ENCODE measurements at places on chromosomes 12 and 14.

GRCh38 chr14:64281805-64282204, 12.4 kb downstream of the ESR2 start:
- DNase-seq: no peak

DNA sequence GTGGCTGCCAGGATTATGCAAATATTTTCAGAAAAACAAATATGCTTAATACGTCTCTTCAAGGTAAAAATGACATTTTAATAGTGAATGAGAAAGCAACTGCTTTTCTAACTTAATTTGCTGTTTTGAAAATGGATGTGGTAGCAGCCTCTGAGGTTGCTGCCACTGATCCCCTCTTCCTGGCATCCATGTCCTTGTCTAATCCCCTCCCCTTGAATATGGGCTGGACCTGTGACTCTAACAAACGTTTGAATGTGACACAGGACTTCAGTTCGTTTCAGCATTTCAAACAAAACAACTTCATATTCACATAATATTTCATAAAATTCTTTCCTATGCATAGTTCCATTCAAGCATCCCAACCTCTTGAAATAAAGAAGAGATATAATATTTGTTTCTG, 64.2 kb upstream of the SLC38A2 start:
- no peak for DNase-seq

- DNase-seq: no peak
Measured at GRCh38 chr12:110616471-110617115, 2.7 kb downstream of the TCTN1 start.

GRCh38 chr14:58647777-58648176, 10.0 kb downstream of the DACT1 start:
- DNase-seq: no peak

DNA sequence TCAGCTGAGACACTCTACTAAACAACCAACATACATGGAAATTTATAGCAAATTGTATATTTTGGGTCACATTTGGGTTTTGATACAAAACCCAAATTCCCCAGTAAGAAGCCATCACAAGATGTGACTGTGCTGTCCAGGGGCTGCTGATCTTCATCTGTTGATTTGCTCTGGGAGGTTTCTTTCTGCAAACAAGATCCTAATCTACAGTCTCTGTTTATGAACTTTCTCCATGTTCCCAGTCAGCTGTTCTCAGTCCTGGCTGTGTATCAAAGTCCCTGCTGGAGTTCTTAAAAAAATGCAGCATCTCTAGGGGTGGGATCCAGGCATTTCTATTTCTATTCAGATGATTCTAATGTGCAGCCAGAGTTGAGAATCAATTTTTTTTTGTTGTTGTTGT, 85.1 kb downstream of the ATP23 start:
- no peak for DNase-seq

DNA sequence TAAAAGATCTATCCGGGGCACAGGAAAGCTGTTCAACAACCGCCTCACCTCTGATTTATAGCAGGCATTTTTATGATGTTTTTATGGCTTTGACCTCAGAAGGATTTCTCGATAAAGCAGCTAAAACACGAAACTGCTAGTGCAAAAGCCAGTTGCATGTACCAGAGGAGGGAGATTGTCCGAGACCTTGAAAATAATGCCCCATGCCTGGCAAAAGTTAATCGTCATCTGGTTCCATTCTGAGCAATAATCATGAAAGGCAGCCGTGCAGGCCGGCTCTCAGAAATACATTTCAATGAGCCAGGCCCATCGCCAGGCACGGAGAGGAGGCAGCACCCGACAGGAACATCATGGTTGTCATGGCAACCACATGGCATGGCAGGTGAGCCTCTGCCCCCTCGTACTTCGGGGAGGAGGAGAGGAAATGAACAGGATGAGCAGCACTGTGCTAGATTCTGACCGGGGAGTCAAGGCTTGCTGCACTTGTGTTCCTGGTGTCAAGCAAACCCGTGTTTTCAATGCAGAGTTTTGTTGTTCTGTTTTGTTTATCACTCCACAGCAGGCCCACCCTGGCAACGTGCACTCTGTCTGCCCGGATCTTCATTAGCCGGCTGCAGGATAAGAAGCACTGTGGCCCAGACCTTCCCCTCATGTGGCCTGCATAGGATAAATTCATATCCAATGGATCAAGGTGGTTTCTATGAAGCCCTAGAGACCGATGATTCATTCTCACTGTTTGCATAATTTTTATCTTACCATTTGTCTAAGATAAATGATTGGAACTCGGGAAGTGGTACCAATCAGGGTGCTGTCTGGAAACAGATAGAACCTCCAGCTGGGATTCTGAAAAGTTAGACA, 160.2 kb downstream of the RIMBP2 start:
- no peak for DNase-seq

GRCh38 chr14:54127526-54127925, 170.9 kb upstream of the BMP4 start:
- DNase-seq: no peak

DNA sequence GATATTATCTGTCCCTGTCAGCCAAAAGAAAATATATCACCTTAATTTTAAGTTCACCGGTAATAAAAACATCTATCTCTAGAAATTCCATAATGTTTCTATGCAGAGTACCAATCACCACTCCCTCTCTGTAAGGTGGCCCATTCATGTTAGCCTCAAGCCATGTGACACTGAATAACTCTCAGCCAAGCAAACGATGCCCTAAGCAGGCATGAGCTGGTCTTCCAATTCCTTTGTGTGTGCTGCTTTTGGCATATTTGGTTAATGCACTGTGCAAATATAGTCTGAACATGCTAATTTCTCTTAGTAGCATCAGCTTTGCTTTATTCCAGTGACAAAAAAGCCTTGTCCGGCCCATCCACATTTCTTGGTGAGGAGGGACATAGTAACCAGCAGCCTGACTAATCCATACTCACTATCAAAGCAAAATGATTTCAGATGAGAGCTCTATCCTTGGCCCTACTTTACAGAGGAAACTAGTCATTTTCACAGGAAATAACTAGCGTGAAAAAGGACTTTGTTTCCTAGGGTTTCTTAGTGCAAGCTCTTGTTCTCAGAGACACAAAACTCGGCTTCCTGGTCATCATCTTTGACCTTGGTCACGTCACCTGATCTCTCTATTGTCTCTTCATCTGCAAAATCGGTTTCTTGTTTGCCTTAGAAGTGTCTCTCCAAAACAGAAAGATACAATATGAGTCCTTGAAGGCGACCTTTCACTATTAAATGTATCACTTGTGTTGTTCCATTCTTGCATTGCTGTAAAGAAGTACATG, 59.2 kb upstream of the RTRAF start:
- no peak for DNase-seq

GRCh38 chr14:33986804-33987203, 35.9 kb upstream of the EGLN3 start:
- DNase-seq: no peak

DNA sequence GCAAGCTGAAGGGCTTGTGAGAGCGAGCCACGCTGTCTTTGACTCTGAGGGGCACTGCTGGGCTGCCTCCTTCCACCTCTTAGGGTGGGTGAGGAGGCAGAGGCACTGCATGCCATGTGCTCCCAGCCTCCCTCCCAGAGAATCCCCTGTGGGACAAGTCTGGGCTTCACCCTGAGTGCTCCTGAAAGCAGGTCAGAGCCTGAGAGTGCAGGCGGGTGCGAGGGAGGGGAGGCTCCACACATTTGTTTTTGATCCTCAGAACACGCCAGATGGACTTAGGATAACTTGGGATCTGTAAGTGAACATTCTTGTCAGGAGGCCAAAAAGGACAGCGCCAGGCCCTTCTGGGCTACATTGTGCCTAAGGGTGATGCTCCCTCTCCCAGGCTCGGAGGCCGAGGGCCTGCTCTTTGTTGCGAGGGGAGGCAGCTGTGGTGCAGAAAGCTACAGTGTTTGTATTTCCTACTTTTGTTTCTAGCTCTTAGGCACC, 155.4 kb downstream of the TMX1 start:
- no peak for DNase-seq

- no peak for DNase-seq
Measured at GRCh38 chr12:94973221-94973620, 30.3 kb downstream of the NDUFA12 start.

- no peak for DNase-seq
Measured at GRCh38 chr12:3713947-3714346, 39.0 kb downstream of the CRACR2A start.

- no peak for DNase-seq
Measured at GRCh38 chr14:80215756-80216581, 4.7 kb upstream of the DIO2 start.

DNA sequence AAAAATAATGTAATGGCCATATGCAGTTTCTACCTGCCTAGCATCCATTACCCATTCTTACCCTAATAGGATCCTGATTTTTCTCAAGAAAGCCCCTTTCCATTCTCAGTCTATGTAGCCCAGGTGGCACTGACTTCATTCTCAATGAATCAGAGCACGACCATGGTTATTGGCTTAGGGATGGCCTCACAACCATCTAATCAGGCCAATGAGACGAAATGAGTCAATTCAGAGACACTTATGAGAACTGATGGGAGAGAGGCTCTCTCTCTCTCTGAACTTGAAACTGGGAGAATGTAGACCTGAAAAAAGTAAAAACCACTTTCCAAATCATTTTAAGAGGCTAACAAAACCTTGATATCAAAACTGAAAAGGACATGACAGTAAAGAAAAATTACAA, 45.3 kb upstream of the OXA1L start:
- DNase-seq: no peak

- no peak for DNase-seq
Measured at GRCh38 chr14:68995731-68996130, 16.6 kb upstream of the ACTN1 start.

DNA sequence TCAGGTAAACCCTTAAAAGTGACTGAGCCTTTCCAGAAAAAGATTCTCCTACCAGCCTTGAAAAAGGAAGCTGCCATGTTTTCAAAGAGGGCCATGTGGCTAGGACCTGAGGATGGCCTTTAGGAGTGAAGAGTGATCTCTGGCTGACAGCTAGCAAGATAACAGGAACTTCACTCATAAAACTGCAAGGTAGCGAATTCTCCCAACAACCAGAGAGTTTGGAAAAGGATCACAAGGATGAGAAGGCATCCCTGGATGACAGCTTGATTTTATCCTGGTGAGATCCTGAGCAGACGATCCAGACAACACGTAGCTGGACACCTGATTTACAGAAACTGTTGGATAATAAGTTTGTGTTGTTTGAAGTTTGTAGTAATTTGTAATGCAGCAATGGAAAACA, 115.6 kb upstream of the FBXO33 start:
- no peak for DNase-seq

Measured in activated effector memory CD4-positive, alpha-beta T cell treated with Interleukin-2 at 50 U/mL for 16 hours (primary cell).